ENCODE measurements at places on chromosomes 12 and 14.
A peak's percentile ranks its signal among the peaks of the same experiment; 100 is the strongest.

- DNase-seq: peak; percentile 79
These were observed 16.4 kb downstream of the NID2 start for GRCh38 chr14:52052288-52052943.

DNA sequence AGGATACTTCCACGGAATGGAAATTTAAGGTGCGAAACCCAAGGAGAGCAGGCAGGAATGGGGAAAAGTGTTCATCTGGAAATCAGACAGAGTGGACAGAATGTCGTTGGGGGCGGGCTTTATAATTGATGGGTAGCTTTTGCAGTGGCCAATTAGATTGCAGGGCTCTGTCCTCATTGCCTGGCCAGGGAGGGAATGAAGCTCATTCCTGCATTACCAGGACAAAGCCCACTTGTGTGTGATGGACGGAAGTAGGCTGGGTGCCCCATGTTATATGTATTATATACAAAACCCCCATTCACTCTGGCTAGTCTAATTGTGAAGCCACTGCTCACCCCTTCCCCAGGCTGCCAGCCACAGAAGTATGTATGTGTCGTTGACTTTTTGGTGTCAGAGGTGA lies 23.6 kb downstream of the ZNF664 start:
- no peak for DNase-seq

DNA sequence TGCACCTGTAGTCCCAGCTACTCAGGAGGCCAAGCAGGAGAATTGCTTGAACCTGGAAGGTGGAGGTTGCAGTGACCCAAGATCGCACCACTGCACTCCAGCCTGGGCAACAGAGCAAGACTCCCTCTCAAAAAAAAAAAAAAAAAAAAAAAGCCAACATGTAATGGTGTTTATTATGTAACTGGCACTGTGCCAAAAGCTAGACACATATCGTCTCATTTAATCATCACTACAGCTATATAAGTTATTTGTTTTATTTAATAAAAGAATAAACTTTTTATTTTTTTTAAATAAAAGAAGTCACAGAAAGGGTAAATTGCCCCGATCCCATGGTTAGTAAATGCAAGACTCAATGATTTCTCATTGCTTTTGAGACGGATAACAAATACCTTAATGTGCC lies 76.9 kb downstream of the PTCSC3 start:
- DNase-seq: no peak

- no peak for DNase-seq
These were observed 12.4 kb upstream of the ACOT1 start for GRCh38 chr14:73524493-73524892.

- peak; percentile 58 for DNase-seq
These were observed 723 bp downstream of the NFATC4 start for GRCh38 chr14:24368562-24369252.

DNA sequence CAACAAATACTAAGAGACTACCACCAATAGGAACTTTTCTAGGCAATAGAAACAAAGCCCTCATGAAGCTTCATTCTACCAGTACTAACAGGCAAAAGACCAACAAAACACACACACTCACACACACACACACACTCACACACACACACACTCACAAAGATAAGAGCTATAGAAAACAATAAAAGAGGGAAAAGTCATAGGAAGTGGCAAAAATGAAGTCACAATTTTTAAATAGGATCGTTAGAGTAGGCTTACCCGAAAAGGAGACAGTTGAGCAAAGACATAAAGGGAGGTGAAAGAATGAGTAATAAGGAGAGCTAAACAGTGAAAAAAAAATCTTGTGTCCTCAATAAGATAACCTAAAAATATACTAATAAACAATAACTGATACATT lies 66.5 kb downstream of the C2CD5 start:
- peak; percentile 71 for DNase-seq
